ENCODE measurements at places on chromosomes 7 and 10.

- no peak for DNase-seq
Observed at GRCh38 chr10:14010769-14011574, 319.8 kb downstream of the FRMD4A start.

DNA sequence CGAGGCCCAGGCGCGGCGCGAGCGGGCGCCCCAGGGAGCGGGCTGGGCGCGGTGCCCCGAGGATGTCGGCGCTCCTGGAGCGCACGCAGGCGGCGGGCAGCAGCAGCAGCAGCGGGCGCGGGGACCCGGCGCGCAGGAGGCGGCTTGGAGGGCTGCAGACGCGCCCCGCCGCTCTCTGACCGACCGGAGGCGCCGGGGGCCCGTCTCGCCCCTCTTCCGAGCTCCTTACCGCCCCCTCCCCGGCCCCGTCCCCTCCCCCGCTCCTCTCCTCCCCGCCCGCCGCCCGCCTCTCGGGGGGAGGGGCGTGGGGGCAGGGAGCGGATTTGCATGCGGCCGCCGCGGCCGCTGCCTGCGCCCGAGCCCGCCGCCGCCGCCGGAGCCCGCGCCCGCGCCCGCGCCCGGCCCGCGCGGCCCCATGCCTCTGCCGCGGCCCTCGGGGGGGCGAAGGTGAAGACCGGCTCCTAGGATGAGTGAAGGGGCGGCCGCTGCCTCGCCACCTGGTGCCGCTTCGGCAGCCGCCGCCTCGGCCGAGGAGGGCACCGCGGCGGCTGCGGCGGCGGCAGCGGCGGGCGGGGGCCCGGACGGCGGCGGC is at the start of gene NRG3:
NRG3 (plus strand) TSS at position 320 of the 592 bp plus-strand sequence.
- no peak for DNase-seq

DNA sequence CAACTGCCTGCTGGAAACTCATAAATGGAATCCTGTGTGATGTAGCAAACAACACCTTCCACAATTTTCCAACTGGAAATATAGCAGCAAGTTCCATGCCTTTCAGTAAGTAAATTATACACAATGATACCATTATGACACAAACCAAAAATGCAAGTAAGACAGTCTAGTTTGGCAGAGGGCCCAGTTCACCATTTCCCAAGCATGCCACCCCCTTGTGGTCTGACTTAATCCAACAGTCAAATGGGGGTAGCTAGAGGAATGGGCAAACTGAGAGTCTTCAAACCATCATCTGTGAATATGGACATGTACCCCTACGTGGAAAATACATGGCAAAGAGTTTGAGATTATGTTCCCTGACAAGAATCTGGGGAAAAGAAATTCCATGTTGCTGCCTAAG is 137.6 kb upstream of the VWC2 start:
- no peak for DNase-seq

GRCh38 chr10:60238759-60239100 is 150.9 kb downstream of the ANK3 start:
- no peak for DNase-seq

- peak; percentile 25 for DNase-seq
Observed at GRCh38 chr7:130410868-130411541, 29.8 kb downstream of the CEP41 start.

DNA sequence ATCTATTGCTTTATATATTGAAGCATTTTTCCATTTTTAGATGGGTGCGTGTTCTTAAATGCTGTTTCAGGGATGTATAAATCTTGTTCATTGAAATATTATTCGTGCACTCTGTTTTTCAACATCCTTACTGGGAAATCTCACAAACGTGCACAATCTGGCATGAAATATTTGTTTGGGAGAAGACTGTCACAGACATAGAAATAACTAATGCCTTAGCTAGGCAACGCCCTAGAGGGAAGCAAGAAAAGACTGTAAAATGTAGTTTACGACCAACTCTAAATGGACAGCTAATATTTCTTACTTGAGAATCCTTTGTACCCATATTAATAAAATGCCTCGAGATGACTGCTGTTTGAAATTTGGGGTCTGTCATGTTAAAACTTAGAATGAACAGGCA is 8.9 kb downstream of the DOCK4 start:
- DNase-seq = no peak

- no peak for DNase-seq
Observed at GRCh38 chr7:41996381-41997035, 240.5 kb downstream of the GLI3 start.

DNA sequence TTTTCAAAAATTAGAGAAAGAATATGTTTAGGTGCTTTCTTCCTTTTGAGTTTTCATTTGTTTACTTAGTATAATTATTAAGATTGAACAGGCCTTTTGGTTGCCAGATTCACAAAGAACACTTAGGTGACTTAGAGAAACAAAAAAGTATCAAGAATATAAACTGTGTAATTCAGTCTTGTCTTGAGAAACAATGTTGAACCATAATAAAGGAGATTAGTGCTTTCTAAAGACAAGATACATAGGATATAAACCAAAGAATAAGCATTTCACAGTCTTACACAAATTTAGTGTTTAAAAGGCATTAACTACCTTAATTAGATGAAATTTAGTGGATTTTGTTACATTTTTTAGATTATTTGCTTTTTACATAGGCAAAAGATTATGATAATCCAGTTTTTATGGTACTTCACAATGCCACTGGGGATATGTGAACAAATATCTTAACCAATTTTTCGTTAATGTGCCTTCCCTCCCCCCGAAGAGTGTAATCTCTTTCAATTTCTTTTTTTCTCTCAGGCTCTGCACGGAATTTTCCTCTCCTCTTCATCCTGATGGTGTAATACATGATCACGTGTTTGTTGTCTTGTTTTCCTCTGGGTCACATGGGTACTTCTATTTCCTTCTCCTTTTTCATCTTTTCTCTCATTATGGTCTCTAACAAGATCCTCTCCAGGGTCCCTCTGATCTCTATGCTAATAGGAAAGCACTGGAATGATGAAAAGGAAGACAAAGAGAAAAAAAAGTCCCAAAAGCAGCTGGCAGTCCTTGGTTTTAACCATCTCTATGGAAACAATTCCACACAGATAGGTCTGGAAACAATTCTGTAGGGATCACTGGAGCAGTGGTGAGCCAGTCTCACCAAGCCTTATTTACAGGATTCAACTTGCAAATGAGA is 3.7 kb upstream of the HNRNPH3 start:
- DNase-seq = no peak

- DNase-seq = no peak
Observed at GRCh38 chr7:154178895-154179294, 126.7 kb downstream of the DPP6 start.

DNA sequence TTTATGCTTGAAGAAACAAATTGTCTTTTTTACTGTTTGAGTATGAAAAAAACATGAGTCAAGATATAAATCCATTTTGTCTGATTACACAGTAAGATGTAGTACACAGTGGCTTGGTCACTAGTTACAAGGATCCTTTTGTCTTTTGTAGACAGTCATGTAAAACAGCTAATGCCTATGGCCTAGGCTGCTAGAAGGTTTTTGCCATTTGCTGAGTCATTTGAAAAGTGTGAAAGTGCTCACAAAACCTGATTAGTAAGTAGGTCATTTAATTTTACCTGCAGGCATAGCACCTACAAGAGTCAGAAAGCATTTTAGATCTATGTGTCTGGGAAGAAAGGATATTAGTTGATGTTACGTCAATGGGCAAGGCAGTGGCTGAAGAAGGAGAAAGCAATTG is 819.4 kb downstream of the MAGI2 start:
- no peak for DNase-seq

GRCh38 chr7:29851487-29851886 is 45.2 kb downstream of the WIPF3 start:
- no peak for DNase-seq

- DNase-seq = no peak
Observed at GRCh38 chr7:138208142-138208570, 131.9 kb downstream of the AKR1D1 start.

DNA sequence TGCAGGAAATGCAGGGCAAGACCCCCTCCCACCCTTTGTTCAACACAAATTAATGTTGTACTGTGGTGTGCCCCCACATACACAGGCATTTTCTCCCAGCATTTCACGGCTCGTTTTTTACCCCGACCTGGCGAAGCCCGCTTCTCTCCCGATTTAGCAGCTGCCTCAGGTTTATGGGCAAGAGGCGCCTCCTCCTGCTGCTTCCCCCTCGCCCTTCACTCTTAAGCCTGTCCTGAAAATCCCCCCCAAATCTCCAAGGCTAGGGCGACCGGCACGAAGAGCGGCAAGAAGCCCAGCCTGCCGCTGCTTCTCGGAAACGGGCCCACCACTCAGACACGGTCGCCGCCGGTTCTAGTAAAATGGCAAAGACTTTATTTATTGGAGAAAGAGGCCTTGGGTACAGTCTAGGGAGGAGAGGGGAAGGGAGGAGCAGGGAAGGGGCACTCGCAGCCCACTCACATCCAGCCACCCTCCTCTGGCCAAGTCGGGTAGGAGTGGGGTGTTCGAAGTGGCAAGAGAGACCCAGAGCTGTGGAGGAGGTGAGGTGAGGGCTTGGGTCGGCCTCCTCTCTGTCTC is 3.3 kb downstream of the LBX1 start:
- DNase-seq = no peak

DNA sequence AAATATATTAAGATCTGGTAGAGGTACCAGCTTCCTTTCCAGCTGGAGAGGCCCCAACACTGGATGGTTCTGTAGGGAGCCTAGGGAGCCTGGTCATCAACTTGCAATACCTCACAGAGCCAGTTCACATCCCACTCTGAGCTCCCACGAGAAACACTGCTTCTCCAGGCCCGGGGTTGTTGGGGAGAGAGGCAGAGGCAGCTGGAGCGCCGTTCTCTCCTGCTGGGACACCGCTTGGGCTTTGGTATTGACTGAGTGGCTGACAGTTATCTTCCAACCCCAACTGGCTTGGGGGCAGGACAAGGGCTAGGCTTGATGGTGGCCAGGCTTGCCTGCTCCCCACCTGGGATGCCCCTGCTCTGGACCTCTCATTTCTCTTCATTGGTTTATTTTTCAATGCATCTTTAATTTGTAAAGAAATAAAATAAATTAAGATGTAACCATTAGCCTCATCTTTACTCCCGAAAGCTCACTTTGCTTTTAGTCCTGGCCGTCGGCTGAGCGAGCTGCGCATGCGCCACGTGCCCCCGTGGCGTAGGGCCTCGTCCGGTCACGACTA is 10.0 kb upstream of the CHCHD1 start:
- peak; percentile 19 for DNase-seq

DNA sequence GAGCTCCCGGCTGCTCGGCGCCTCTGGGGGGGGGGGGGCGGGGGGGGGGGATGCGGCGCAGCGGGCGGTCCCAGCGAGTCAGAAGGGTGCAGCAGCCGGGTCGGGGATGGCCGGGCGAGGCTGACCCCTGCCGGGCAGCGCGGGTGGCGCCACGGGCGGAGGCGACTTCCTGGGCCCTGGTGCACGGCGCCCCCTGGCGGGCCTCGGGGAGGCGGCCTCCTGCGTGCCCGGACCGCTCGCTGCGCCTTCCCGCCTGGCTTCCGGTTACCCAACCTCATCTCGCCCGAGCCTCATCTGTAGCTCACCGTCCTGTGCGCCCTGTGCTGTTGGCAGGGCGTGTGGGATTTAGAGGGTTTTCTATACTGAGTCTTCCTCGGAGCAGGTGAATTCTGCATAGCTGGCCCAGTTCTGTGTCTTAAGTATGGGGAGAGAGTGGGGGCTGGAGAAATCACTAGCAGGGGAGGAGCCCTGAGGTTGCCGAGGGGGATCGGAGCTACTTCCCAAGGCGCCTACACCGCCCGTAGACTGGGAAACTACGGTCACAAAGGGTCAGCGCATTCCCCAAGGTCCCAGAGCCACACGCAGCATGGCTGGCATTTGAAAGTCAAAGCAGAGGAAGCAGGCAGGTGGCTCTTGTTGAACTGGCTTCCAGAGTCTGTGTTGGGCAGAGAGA is 28.3 kb upstream of the WDFY4 start:
- DNase-seq = peak; percentile 31

GRCh38 chr7:23012908-23013714 is 819 bp downstream of the HYCC1 start:
- DNase-seq = no peak

DNA sequence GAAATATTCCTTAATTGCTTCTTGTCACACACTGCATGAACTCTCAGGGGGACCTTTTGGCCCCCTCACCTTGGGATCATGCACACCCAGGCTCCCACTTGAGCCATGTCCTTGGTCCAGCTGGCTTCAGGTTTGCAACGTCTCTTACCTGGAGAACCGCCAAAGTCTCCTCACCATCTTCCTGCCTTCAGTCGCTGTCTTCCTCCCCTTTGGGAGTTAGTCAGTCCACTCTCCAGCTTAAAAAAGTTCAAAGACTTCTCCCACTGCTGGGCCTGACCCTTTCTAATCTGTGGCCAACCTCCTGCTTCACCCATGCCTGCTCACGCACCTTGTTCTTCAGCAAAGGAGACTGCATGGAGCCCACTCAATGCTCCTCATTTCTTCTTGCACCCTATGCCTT is 82.6 kb upstream of the LRRC4 start:
- DNase-seq = no peak

DNA sequence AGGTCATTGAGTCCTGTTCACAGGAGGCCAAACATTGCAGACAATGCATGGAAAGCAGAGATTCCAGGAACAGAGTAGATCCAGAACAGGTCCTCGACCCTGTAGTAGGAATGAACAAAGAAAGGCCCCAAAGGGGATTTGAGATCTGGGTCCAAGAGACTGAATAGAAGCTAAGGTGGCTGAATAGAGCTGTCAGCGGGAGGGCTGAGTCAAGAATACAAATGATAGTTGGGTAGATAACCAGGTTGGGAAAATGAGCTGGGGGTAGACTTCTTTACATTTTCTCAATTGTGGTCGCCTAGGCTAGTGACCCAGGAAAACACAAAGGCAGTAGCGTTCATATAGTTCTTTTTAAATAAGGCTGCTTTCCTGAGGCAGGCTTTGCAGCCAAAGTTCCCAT is 103.4 kb upstream of the ELMO1 start:
- DNase-seq = no peak

DNA sequence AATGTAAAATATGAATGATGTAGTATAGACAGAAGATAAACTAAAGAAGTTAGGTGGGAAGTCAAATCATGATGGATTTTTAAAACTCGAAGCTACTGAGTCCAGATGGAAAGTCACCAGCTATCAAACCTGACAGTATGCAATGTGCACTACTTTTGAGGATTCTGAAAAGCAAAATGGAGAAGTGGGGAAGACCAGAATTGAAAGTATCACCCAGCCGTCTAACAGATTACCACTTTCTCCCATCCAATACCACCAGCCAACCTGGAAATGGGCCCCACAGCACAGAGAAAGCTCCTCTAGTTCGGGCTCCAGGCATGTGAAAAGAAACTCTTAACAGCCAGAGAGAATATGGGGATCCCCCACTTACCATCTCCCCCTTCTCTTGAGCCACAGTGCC is 67.9 kb upstream of the SRRM3 start:
- no peak for DNase-seq
